8988T (cell line): ENCODE measurements at places on chromosomes 4 and X.

DNA sequence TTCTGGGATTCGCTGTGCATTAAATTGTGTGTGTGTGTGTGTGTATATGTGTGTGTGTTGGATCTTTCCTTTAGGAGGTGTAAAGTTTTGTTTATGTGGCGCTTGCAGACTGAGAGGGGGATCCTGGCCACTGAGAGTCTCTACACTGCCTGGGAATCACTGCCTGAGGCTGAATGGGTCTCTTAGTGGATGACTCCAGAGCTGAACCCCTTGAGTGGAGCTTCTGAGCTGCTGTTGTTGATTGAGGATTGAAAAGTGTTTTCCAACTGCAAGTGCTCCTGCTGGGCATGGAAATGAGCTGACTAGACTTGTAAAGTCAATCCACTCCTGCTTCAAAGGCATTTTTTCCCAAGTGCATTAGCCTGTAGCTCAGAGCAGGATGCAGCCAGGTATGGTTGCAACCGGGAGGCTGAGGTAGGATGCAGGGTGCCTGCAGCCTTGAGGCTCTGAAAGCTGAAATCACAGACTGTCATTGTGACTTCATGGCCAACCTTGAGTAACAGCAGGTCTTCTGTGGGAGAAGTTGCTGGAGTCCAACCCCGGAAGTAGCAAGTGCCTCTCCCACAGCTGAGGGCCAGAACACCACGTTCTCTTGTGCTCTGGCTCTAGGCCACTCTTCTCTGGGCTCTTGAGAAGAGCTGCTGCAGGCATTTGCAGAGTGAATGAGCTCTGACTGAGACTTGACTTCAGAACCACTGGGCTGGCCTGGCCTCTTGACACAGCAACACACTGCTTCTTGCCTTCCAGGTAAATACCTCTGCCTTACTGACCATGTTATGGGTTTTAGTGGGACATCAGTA is at the start of gene TBX22:
Gene TBX22, plus strand, starts transcription at position 613 of the 800 bp plus-strand sequence. CDS start 7,517 bp downstream, outside the sequence.
- no peak for DNase-seq

- DNase-seq, result no peak
Observed at GRCh38 chr4:123603165-123603564, 206.6 kb downstream of the SPRY1 start.

GRCh38 chr4:22416403-22416802 is 99.5 kb downstream of the ADGRA3 start:
- DNase-seq, result no peak

DNA sequence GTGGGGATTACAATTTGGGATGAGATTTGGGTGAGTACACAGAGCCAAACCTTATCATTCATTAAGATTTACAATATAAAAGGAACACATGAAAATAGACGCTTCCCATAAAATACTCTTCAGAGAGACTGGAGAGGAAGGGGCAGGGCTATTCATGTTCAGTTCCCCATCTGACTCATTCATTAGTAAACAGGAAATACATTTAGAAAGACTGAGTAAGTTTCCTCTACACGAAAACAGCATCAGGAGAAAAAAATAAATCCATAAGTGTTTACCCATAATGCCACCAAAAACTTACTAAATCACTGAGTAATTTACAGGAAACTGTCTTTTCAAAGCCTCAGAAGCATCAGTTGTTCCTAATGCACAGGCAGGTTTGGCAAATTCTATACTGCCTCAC is 255.4 kb upstream of the CXorf51A start:
- DNase-seq, result no peak

DNA sequence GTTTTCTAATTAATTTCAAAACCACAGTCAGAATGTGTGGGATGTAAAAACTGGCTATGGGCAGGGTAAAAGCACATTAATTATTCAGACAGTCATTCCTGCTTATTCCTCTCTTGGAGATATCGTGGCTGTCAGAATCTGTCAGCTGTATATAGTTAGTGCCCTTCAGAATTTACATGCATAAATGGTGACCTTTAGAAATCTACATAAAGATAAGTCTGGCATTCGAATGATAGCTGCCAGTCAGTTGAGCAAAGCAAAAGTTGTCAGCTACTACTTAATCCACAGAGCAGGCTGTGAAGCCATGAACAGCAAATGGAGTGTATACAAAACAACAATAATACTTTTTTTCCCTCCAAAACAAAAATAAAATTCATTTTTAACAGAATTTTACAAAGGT is 189.5 kb downstream of the ADGRL3 start:
- no peak for DNase-seq

DNA sequence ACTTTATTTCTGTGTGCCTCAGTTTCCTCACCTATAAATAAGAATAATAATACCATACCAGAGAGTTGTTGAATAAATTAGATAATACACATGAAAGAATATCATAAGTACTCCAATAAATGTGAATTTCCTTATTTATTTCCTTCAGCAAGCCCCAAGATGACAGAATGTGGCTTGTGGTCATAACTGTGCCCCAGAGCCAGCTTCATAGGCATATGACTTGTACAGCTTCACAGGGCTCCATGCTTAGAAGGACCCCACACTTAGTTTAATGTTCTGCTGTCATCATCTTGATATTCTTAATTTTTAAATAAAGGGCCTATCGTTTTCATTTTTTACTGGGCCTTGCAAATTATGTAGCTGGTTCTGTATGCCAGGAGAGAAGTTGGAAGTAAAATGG is 25.3 kb downstream of the VSIG4 start:
- DNase-seq, result no peak

GRCh38 chr4:25484243-25484721 is 107.2 kb downstream of the ANAPC4 start:
- no peak for DNase-seq

GRCh38 chrX:64976673-64977040 is 407 bp upstream of the ZC4H2 start:
- DNase-seq, result no peak

DNA sequence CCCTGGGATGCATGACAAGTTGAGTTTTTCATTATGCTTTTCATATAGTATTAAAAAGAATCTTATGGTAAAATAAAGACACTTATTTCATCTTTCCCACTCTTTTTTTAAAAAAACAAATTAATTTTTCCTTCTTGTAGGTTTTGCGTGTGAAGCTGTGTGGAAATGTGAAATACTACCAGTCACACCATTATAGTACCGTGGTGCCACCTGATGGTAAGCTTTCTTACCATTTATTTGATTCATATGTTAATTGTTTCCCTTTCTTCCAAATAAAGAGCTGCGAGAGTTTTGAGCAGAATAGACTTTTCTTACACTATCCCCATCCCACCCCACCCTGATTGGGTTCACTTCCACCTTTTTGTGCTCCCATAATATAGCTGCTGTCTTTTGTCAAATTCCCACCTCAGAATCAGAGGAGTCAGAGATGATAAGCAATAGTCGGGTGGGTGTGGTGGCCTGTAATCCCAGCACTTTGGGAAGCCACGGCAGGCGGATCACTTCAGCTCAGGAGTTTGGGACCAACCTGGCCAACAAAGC is 44.3 kb downstream of the CASP6 start:
- no peak for DNase-seq

GRCh38 chr4:158161551-158162354 is 11.1 kb downstream of the GASK1B start:
- DNase-seq, result no peak

DNA sequence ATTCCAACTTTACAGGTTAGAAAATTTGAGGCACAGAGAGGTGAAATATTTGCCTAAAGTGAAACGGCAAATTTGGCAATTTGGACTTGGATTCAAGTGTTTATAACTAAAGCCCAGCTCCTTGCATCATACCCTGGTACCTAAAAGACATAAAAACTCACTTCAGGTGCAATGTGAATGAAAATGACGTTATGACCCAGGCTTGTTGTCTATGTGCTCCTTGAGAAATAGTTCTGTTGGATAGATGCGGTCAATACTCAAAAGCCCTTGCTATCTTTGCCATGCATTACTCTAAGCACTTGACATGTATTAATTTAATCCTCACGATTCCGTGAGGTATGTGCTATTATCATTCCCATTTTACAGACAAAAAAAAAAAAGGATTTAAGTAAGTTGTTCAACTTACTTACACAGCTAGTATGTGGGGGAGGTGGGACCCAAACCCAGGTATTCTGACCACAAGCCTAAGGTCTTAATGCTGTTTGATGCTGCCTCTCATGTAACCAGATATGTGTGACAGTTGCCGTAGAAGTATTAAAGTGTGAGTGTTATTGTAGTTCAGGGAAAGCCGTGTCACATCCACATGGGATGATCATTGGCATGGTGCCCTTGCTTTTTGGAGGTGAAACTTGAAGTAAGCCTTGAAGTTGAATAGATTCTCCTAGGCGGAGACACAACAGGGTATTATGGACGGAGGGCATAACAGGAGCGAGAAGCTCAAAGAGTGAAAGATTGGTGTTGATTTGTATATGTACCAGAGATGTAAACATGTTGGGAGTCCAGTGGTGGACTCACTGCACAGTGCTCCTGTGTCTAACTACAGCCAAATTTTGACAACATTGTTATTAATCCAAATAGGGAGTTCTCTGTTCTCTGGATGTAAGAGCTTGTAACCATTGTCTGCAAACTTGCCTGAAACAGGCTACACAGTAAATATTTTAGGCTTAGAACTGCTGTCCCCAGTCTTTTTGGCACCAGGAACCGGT is 3.1 kb downstream of the SCML1 start:
- no peak for DNase-seq

- no peak for DNase-seq
Observed at GRCh38 chr4:145663194-145663593, 16.8 kb upstream of the C4orf51 start.

- no peak for DNase-seq
Observed at GRCh38 chr4:70651864-70652506, 14.3 kb downstream of the JCHAIN start.

GRCh38 chr4:95044324-95044837 is 286.6 kb downstream of the BMPR1B start:
- DNase-seq, result no peak

DNA sequence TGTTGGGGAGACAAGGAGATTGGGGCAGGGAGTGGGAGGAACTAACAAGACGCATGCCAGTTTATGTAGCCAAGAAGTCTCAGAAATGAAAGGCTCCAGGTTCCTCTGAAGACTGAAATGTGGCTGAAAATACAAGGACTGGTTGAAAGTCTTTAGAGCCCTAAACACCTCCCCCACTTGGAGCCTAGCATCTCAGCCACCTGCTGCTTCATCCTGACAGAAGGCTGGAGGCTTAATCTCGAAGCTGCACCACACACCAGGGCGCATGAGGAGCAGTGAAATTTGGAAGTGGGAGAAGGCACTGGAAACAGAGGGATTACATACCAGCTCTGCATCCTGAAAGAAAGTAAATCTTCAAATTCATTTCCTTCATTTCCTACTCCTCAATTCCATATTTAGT is 160.7 kb upstream of the FTHL17 start:
- no peak for DNase-seq
